B cell (primary cell): ENCODE measurements at places on chromosomes 5 and 9. TPM values are rescaled to one million over a fixed set of nuclear protein-coding genes. Genes with fewer than 3 reads are reported as not detected.

DNA sequence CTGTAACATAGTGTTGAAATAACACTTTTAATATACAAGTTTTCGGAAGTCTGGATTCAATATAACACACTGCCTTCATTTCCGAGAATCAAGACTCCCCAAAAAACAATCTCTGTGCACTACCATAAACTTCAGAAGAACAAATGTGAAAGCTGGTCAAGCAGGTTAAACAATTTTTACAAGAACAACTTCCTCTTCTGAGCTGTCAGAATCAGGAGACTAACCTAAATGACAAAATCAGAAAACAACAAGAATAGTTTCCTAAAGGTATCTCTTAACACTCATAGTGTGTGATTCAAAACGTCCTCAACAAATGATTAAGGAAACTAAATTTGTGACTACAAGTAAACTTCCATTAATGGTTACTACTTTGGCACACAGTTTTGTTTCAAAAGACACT is 11.6 kb downstream of the C9orf72 start:
- DNase-seq, result no peak

DNA sequence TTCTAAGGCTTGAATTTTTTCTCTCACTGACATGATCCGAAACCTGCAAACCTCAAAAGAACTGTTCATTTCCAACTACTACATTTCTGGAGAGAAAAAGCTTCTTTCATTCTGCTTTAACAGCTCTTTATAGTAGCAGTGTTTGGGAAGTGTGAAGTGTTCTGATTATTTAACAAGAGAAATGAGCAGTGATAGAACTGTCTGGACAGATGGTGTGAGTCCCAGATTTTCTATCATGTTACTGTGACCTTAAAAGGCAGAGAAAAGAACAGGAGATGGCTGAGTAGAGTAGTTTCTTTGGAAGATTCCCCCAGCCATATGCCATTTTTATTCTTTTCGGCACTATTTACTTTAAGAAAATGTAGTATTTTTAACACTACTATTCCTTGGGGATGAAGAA is 41.3 kb upstream of the TAL2 start:
- no peak for DNase-seq

The ZFP37 gene
- total RNA-seq, result 3.6 and 4.0 TPM in 2 replicates

The OR5C1 gene
- total RNA-seq, result not detected in 2 replicates

The C9 gene
- total RNA-seq, result not detected in 2 replicates

The ALDOB gene
- total RNA-seq, result not detected in 2 replicates
